Mesothelial cell of epicardium (in vitro differentiated cells): ENCODE measurements at places on chromosomes 2 and 18.

DNA sequence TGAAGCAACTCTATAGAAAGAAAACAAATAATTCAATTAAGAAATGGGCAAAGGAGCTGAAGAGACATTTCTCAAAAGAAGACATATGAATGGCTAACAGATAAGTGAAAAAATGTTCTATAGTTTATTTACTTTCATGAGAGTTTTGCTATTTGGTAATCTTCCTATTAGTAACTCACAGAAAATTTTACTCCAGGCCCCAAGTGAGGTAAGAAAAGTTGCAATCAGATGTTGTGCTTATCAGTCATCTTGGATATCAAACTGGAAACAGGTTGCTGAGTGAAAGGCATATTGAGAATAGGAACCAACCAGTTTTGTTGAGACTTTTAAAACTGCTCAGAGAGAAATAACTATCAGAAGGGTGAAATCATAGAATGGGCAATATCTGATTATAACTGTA lies 1179.0 kb upstream of the ACVR2A start:
- no peak overlapping the region for H3K4me3 ChIP-seq
- peaks cover 5% of the 10 kb centered on the region for H3K4me1 ChIP-seq
- H3K27me3 ChIP-seq, result no peaks in the 10 kb centered on the region
- H3K36me3 ChIP-seq, result no peaks in the 10 kb centered on the region

GRCh38 chr2:31333046-31333445 lies 81.5 kb downstream of the XDH start:
- H3K27me3 ChIP-seq, result peaks cover 30% of the 10 kb centered on the region
- no peak overlapping the region for H3K4me3 ChIP-seq
- H3K27ac ChIP-seq, result no peak overlapping the region
- peaks cover 24% of the 10 kb centered on the region for H3K4me1 ChIP-seq
- DNase-seq, result no peak

DNA sequence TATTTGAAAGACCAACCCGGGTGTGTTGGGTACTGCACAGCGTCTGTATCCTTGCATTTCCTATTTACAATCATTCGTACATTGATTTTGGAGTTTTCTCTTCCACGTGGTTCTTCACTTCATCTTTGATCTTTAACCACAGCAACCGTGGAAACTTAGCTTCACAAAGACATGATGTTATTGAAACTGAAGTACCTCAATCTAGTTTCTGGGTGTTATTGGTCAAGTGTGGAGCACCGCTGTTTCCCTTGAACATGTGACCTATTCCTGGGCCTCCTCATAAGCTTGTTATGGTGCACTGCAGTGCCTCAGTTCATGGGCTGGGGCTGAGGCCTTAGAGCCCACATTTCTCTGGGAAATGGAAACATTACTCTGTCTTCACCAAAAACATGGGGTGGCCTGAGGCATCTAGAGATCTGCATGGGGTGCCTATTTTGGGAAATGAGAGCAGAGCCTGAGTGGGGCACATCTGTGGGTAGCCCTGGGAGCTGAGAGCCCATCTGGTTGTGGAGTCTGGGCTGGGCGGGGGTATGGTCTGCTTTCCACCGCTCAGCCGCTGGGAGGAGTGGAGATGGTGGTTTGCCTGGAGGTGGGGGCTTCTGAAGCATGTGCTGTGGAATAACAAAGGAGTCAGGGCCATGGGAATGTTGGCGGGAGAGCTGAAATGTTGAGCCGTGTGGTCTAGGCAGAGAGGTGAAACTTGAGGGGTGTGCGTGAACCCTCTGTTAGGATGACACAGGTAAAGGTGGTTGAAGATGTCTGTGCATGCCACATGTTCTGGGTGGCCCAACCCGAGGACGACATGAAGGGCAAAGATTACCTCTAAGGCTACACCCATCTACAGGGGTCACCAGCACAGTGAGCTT lies 37.4 kb downstream of the ZNF236 start:
- no peaks in the 10 kb centered on the region for H3K27me3 ChIP-seq
- H3K4me1 ChIP-seq, result peaks cover 4% of the 10 kb centered on the region
- no peak for DNase-seq
- no peak overlapping the region for H3K27ac ChIP-seq
- no peak overlapping the region for H3K4me3 ChIP-seq

DNA sequence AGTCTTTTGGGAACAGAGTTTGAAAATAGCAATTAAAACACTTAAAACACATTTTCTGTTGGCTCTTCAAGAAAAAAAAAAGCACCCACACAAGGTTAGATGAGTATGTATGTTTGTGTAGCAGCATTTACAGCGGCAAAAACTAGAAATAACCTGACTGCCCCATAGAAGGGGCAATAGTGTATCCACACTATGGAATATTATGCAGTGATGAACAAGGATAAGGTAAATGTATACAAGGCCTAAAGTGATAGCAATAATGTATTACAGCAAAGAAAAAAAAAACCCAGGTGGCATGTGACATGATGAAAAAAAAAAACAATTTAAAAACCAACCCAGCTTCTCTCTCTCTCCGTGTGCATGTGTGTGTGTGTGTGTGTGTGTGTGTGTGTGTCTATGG lies 34.8 kb downstream of the POLR1A start:
- H3K27me3 ChIP-seq, result no peaks in the 10 kb centered on the region
- H3K27ac ChIP-seq, result no peak overlapping the region
- peaks cover under 1% of the 10 kb centered on the region for H3K4me1 ChIP-seq
- peaks cover 39% of the 10 kb centered on the region for H3K36me3 ChIP-seq

DNA sequence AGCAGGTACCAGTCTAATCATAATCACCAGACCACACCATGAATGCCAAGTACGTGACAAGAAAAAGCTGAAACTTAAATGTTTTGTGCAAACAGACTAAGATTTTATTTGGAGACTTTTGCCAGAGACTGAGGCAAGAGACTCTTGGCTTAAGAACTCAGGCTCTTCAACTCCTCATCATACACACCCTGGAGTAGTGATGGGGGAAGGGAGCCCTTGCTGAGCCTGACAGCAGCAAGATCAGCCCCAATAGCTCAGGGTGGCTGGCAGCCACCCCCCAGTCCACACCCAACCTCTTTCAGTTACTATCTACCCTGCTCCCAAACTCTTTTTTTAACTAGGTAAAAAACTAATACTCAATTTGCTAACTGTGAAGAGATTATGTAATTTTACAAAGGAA lies 114.8 kb downstream of the CCBE1 start:
- H3K27ac ChIP-seq, result no peak overlapping the region
- DNase-seq, result no peak
- H3K27me3 ChIP-seq, result peaks cover 50% of the 10 kb centered on the region
- H3K36me3 ChIP-seq, result peaks cover 4% of the 10 kb centered on the region
- H3K4me3 ChIP-seq, result no peak overlapping the region

DNA sequence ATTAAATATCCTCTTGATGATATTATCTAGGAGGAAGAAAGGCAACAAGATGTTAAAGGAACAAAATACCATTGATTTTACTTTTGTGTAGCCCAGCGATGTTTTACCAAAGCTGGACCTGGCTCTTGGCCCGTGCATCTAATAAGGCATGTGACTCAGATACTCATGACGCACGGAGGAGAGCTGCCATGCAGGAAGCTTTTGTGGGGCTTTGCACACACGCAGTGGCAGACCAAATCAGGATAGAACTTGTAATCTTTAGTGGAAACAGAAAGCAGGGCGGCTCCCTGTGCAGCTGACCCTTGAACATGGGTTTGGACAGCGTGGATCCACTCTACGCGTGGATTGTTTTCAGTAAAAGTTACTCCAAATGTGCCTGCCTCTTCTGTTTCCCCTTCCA lies 190.0 kb downstream of the NAPG start:
- H3K36me3 ChIP-seq, result no peaks in the 10 kb centered on the region
- no peak overlapping the region for H3K27ac ChIP-seq
- H3K27me3 ChIP-seq, result no peaks in the 10 kb centered on the region
- peaks cover 8% of the 10 kb centered on the region for H3K4me1 ChIP-seq
- no peak for DNase-seq
- H3K4me3 ChIP-seq, result no peak overlapping the region

GRCh38 chr2:238925816-238926521 lies 78.1 kb downstream of the TWIST2 start:
- no peak overlapping the region for H3K4me3 ChIP-seq
- DNase-seq, result no peak
- no peaks in the 10 kb centered on the region for H3K36me3 ChIP-seq
- H3K4me1 ChIP-seq, result peaks cover 20% of the 10 kb centered on the region
- H3K27me3 ChIP-seq, result peaks cover 12% of the 10 kb centered on the region
- peak overlapping the region; percentile 2 for H3K27ac ChIP-seq

- no peaks in the 10 kb centered on the region for H3K36me3 ChIP-seq
- peaks cover 20% of the 10 kb centered on the region for H3K27me3 ChIP-seq
- no peak overlapping the region for H3K27ac ChIP-seq
- no peak overlapping the region for H3K4me3 ChIP-seq
- H3K4me1 ChIP-seq, result peaks cover 9% of the 10 kb centered on the region
These were observed 61.0 kb downstream of the CACNB4 start for GRCh38 chr2:152037743-152038435.

- no peak overlapping the region for H3K4me3 ChIP-seq
- no peaks in the 10 kb centered on the region for H3K27me3 ChIP-seq
- H3K36me3 ChIP-seq, result no peaks in the 10 kb centered on the region
- no peak for DNase-seq
- H3K27ac ChIP-seq, result no peak overlapping the region
These were observed 1339.4 kb upstream of the CHAC2 start for GRCh38 chr2:52428224-52428623.

- no peaks in the 10 kb centered on the region for H3K36me3 ChIP-seq
- DNase-seq, result no peak
- peaks cover 6% of the 10 kb centered on the region for H3K27me3 ChIP-seq
- H3K27ac ChIP-seq, result no peak overlapping the region
- peaks cover 3% of the 10 kb centered on the region for H3K4me1 ChIP-seq
- H3K4me3 ChIP-seq, result no peak overlapping the region
These were observed 185.8 kb downstream of the NRP2 start for GRCh38 chr2:205868053-205868452.

GRCh38 chr2:204753841-204754240 lies 208.6 kb downstream of the PARD3B start:
- H3K4me3 ChIP-seq, result no peak overlapping the region
- H3K27me3 ChIP-seq, result no peaks in the 10 kb centered on the region
- DNase-seq, result no peak
- H3K4me1 ChIP-seq, result no peaks in the 10 kb centered on the region

DNA sequence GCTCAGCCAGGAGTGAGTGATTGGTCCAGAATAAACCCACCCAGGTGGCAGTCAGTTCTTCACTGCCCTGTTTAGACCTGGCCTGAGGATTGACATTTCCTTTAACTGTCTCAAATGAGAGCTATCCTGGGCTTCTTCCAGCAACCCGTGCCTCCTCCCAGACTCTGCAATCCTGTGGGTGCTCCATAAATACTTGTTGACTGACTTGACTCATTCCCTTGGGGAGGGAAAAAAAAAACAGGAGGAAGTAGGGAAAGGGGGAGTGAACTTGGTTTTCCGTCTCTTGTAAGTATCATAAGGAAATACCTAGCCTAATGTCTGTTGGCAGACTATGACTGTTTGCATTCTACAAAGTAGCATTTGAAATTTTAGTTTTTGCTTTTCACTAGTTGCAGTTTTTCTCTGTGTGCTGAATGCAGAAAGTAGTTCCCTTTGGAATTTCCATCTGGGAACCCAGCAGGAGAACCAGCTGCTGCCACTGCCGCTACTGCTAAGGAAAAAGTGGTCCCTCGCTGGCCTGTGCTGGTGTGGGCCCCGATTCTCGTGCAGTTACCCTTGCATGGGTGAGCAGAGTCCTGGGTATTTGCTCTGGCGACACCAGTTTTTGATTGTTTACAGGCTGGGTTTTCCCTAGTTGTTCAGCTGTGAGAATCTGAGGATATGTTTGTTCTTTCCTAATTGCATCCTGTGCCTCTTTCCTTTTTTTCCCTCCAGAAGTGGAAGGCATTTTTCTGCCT lies 78.8 kb downstream of the TGOLN2 start:
- no peaks in the 10 kb centered on the region for H3K27me3 ChIP-seq
- peaks cover 69% of the 10 kb centered on the region for H3K4me1 ChIP-seq
- no peak for DNase-seq
- H3K27ac ChIP-seq, result peak overlapping the region; percentile 86
- no peak overlapping the region for H3K4me3 ChIP-seq

DNA sequence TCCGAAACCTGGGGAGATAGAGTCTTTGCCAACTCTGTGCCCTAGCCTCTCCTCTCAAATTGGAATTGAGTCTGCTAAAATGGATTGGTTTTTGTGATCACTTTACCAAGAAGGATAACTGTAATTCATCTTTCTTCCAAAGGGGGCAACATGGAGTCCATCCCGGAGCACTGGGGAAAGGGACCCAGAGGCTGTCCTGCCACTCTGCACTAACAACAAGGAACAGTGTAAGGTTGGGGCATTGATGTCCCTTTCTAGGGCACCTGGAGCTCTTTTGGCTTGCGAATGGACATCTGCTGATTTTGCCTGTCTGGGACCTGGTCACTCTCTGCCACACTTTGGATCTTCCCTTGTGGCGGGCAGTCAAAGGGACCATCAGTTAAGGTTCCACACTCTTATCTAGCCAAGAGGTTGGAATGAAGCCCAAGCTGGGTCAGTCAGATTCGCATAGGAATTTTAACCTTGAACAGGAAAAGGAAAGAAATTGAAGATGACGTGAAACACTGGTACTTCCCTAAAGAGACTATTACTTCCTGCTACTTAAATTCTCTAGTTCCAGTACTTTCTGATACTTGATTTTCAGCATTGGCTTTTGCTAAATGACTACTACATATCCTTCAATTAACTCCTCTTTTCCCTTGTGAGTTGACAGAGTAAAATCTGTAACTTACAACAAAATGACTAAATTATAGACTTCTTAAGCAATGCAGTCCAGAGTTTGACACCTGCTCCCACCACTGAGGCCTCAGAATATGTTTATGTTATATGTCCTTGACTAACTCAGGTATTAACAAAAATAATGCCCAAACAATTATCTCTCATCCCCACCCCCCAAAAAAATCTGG lies 64.7 kb upstream of the KLF7 start:
- no peak for DNase-seq
- H3K36me3 ChIP-seq, result no peaks in the 10 kb centered on the region
- H3K27me3 ChIP-seq, result peaks cover 4% of the 10 kb centered on the region
- H3K27ac ChIP-seq, result no peak overlapping the region
- no peak overlapping the region for H3K4me3 ChIP-seq
- peaks cover 9% of the 10 kb centered on the region for H3K4me1 ChIP-seq

- no peaks in the 10 kb centered on the region for H3K36me3 ChIP-seq
- no peaks in the 10 kb centered on the region for H3K4me1 ChIP-seq
- H3K4me3 ChIP-seq, result no peak overlapping the region
- peaks cover 42% of the 10 kb centered on the region for H3K27me3 ChIP-seq
These were observed 30.4 kb upstream of the SALL3 start for GRCh38 chr18:78949216-78949615.

DNA sequence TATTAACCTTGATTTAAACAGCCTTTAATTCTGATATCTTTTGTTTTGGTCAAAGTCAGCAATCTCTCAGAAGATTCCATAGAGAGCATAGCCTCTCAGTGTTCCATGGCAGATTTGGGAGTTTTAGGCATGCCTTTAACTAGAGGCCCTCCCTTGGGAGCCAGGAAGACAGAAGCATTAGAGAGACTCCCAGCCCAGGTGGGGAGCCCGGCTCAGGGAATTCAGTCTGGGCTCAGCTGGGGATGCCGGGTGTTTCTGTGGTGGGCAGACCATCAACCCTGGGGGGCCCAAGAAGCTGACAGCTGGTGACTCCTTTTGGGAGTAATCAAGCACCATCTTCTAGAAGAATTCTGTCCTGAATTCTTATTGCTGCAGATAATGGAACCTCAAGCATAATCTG lies 99.7 kb upstream of the CELF4 start:
- DNase-seq, result no peak
- no peak overlapping the region for H3K27ac ChIP-seq
- no peak overlapping the region for H3K4me3 ChIP-seq
- H3K36me3 ChIP-seq, result no peaks in the 10 kb centered on the region
- H3K4me1 ChIP-seq, result peaks cover 5% of the 10 kb centered on the region
